ENCODE measurements at places on chromosomes 2 and 18.

- no peak for DNase-seq
Measured at GRCh38 chr2:224528171-224528570, 57.0 kb downstream of the CUL3 start.

GRCh38 chr2:179965291-179966258, 41.5 kb downstream of the CWC22 start:
- DNase-seq: no peak

DNA sequence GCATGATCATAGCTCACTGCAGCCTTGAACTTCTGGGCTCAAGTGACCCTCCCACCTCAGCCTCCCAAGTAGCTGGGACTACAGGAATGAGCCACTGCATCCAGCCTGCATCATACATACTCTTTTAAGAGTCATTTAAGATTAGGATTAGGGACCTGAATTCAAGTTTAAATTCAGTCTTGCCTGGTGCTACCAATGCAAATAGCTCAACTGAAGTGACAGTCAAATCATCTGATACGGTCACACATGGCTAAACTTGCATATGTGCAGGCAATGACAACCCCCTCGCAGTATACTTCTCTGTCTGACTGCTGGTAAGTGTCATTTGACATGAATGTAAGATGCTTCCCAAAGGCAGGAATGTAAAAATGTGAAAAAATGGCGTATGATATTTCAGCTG, 31.8 kb upstream of the TMEM131 start:
- no peak for DNase-seq

DNA sequence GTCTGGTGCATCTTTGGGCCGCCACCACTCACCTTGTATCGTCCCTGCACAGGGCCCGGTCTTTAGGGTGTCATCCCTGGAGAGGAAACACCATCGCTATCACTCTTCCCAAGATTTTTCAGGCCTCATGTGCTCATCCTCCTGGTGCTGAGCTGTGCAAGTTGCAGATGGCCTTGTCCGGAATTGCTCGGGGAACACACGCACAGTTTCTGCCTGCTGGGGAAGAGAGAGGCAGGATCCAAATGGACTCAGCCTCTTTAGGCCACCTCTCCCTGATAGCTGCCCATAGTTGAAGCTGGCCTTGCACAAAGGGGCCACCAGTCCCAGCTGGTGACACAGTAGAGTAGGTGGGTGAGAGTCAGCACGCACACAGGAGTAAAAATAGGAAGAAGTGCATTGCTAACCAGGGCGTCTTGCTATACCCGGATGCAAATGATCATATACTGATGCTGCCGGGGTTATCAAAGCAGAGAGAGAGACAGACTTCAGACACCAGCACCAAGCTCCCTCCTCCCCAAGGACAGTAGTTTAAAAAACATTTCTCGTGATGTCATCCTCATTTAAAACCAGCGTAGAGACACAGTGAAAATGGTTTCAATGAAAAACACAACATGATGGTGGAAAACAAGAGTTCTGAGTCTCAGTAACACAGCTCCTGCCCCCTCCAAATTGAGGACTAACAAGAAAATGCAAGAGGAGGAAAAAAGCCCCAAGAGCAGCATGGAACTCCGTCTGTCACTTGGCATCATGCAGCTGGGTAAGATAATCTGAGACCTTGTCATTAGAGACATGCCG, 147.5 kb upstream of the NCK2 start:
- no peak for DNase-seq

- no peak for DNase-seq
Measured at GRCh38 chr2:231542136-231542535, 11.9 kb upstream of the NMUR1 start.

GRCh38 chr18:48139431-48140347, 209.2 kb upstream of the SMAD2 start:
- DNase-seq: peak; percentile 5

GRCh38 chr2:220946552-220946951, 625.6 kb downstream of the EPHA4 start:
- no peak for DNase-seq

GRCh38 chr2:171034315-171034714, 105.3 kb downstream of the GORASP2 start:
- no peak for DNase-seq

- no peak for DNase-seq
Measured at GRCh38 chr2:3645745-3646389, 12.1 kb upstream of the ALLC start.

DNA sequence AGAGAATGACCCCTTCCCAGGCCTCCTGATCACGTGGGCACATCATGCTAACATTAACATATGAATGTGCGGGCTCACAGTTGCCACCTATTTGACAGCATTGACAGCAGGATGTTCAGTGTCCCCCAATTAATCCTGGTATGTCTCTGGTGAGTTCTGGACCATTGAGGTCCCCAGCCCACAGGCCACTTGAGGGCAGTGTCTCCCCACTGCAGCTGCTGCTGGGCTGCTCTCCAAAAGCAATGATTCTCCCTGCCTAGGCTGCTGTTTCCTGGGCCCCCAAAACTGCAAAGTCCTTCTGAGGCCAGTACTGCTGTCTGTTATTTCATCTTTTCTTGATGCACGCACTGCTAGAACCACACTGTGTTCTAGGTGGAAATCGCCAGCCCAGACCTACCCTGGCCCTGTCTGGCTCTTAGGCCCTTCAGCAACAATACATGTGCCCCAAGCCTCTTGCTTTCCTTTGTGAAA, 52.7 kb upstream of the MAPK4 start:
- DNase-seq: peak; percentile 84

DNA sequence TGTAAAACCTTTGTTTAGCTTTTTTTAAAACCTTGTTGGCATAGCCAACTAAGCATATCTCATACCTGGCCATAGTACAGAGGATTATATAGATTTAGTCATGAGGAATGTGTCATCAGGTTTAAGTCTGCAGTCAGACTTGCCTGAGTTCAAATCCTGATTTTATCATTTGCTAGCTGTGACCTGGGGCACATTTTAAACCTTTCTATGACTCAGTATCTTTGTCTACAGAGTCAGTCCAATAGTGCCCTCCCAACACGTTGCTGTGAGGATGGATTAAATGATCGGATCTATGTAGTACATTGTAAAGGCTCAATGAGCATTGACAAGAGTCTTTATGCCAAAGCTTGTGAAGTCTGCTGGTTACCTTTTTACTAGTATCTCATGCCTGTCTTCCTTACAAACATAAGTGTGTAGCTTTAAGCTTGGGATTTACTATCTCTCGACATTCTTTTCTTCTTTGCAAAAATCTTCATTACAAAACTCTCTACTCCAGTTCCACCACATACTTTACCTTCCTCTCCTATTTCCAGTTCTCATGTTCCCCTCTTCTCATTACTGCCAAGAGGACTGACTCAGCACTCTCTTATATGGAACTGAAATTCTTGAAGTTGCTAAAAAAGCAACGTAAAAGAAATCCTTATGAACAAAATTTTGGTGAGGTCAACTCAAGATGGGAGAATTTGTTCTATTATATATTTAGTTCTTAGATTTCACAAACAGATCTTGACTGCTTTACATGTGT, 68.1 kb upstream of the RBMS1 start:
- DNase-seq: no peak

DNA sequence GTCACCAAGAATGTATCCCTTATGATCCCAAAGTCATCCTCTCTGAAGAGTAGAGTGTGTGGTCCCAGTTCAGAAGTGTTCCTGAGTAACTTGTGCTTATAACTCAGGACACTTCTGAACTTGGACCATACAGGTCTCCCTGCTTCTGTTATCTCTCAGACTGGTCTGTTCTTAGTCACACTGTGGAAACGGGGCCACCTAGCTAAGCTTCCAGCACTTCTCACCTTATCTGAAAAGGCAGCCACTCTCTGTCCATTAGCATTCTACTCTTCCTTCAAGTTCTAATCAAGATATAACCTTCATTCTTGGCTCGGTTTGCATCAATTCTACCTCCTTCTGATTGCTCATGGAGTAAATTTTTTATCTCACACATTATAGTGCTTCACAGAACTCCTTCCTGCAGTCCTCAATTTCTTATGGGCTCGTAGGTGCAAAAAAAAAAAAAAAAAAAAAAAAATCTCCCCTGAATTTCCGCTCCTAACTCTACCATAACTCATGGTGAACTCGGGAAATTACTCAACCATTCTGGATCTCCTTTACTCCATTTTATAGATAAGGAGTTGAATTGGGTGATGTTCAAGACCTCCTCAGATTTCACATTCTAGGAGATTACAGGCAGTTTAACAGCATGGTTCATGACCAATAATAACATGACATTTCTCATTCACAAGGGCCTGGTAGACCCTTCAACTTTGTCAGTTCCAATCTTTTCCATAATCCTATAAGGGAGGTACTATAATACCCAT, 108.4 kb downstream of the TACR1 start:
- no peak for DNase-seq

- no peak for DNase-seq
Measured at GRCh38 chr2:166568409-166568808, 74.4 kb upstream of the SCN7A start.

DNA sequence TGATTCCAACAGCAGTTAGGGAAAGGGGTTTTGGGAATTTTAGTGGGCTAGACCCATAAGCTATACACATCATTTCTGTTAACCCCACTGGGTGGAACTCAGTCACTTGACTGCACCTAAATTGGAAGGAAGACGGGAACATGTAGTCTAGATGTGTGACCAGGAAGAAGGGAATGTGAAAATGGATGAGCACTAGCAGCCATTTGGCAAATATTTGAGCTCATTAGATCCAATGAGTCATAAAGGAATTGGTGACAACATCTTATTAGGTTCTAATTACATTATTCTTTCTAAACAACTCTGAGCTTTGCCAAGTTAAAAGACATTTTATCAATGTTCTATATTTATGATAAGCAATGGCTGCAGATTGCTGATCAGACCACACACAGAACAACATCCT, 400.6 kb downstream of the IRS1 start:
- DNase-seq: no peak

DNA sequence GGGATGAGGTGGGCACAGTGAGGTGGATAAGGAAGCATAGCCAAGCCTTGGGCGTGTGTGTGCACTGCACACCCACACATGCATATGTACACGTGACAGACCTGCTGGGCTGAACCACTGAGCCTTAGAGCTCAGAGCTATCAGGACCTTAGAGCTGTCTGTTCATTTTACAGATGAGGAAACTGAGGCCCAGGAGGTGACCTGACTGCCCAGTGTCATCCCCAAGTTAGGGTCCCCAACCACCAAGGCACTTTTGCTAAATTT, 8.2 kb upstream of the SNED1 start:
- DNase-seq: no peak

DNA sequence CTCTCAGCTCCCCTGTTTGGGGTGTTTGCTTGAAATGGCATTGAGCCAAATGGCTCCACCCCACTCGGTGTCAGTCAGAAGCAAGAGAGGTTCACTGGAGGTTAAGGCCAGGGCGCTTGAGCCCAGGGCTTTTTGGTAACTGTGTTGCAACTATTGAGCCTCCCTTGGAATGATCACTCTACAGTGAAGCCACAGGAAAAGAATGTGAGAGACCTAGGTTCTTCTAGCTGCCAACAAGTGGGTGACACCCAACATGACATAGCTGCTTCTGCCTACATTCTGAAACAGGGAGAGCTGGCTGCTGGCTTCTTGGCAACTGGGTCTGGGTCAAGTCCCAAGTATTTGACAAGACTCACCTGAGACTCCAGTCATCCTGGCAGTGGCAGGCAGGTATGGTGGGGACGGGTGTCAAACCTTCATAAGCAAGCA, 7.1 kb upstream of the GRHL1 start:
- DNase-seq: no peak

- no peak for DNase-seq
Measured at GRCh38 chr2:54061272-54061671, 54.1 kb upstream of the ACYP2 start.

DNA sequence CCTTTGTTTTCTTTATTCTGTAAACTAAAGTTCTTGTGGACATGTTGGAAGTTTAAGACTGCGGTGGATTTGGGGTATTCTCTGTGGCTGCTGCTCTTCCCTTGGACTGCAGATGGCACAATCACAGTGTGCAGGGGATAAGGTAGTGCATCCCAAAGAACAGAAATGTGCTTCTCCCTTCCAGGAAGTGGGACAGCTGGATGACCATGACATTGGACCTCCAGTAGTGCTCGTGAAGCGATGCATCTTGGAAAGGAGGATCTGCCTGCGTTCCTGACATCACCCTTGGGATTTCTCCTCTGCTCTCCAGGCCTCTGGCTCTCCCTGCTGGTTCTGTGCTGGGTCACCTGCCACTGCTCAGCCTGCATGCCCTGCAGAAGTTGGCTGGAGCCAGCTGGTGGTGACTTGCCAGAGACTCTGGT, 109.9 kb downstream of the SLC4A3 start:
- peak; percentile 24 for DNase-seq

- DNase-seq: peak; percentile 94
Measured at GRCh38 chr2:231563378-231563961, 29.2 kb upstream of the TEX44 start.

DNA sequence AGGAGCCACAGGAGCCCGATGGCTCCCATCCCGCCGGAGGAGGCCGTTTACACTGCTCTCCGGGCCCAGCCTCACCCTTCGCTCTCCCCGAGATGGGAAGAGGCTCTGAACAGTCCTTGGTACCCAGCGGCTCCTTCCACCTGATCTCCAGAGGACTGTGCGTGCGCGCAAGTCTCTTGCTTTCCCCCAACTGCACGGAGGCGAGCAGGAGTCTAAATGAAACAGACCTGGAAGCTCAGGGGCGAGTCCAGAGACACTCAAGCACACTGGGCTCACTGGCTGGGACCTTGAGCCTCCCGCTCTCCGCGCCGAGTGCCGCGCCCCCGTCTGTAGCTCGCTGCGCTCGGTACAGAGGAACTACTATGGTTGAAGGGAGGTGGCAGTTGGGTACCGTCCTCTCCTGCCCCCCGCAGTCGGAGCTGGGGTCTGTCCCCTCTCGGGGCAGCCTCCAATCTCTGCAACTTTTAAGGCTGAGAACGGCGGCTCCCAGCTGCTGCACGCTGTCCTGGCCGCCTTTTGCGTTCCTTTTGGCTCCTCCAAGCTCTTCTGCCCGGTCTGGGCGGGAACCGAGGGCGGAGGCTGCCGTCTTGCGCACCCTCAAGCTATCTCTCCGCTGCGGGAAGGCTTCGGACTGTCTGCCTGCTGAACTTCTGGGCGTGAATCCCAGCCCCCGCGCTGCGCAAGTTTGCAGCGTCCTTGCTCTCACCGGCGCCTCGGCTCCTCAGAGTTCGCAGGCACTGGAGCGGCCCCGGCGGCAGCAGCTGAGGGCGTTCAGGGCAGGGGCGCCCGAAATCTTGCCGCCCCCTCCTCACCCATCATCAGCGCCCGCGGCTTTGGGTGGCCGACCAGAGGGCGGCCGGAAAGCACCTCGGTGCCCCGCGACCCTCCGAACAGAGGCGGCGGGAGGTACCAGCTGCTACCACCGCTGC, 491 bp downstream of the ALK start:
- peak; percentile 60 for DNase-seq

- no peak for DNase-seq
Measured at GRCh38 chr2:191222507-191222906, 22.7 kb upstream of the MYO1B start.

- DNase-seq: no peak
Measured at GRCh38 chr2:81675641-81676040, 1371.1 kb upstream of the LRRTM1 start.

Data from GM23338 (cell line).